ENCODE measurements at places on chromosomes 12 and 14.

- DNase-seq: peak; percentile 43
These were observed 17.4 kb upstream of the B4GALNT3 start for GRCh38 chr12:442235-442884.

- no peak for DNase-seq
These were observed 103.6 kb downstream of the IGF1 start for GRCh38 chr12:102376781-102377180.

DNA sequence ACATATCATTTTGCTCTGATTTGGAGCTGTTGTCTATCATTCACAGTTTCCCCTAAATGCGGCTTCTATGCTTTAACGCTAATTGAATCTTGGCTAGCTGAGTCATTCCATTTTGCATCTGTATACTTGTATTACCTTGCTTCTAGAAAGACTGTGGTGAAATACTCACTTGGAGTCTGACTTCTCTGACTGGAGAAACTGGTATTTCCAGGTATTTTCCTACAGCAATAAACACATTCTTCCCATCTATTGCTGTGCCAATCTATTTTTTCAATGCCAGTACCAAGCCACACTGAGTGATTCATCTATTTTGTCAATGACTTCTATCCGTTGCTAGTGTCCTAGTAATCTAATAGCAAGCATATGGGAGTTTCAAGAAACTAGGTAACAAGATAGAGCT is 76.0 kb upstream of the ST8SIA1 start:
- no peak for DNase-seq

DNA sequence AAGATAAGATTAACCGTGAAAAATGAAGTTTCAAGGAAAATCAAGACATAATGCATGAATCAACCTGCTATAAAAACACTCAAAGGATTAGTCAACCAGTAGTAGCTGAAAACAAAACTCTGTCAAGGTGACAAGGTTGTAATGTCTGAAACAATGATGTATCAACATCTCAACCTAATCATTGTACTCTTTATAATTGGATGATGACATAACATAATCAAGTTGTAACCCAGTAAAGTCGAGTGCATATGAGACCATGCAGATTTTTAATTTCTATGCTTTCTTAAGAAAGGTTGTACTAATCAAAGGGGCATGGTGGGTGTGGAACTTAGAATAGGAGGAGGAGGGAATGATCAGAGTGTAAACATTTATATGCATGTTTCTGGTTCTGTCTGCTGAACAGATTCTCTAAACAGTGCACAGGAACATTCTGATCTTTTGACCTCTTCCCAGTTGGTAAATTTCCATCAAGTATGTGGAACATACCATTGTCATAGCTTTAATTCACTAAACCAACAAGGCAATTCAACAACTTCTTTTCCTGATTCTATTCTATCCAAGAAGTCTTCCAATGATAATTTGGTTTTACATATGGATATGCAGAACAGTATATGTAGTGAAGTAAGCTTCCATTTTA is 253.7 kb downstream of the TTC6 start:
- no peak for DNase-seq

- DNase-seq: no peak
These were observed 9.5 kb downstream of the TMEM132C start for GRCh38 chr12:128276471-128276870.

- DNase-seq: no peak
These were observed 276.8 kb upstream of the TMPO start for GRCh38 chr12:98238515-98239130.

- no peak for DNase-seq
These were observed 21.1 kb upstream of the LGALS3 start for GRCh38 chr14:55107766-55108554.

DNA sequence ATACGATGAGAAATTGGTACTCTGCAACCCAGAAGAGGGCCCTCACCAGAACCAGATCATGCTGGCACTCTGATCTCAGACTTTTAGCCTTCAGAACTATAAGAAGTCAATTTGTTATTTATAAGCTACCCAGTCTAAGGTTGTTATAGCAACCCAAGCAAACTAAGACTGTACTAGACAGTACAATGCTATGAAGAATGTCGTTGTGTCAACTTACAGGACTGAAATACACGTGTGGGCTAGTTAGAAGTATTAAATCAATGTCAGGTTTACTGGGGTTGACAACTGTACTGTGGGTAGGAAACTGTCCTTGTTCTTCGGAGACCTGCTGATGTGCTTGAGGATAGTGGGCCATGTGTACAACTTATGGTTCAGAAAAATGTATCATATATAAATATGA is 19.7 kb downstream of the DUSP16 start:
- no peak for DNase-seq

DNA sequence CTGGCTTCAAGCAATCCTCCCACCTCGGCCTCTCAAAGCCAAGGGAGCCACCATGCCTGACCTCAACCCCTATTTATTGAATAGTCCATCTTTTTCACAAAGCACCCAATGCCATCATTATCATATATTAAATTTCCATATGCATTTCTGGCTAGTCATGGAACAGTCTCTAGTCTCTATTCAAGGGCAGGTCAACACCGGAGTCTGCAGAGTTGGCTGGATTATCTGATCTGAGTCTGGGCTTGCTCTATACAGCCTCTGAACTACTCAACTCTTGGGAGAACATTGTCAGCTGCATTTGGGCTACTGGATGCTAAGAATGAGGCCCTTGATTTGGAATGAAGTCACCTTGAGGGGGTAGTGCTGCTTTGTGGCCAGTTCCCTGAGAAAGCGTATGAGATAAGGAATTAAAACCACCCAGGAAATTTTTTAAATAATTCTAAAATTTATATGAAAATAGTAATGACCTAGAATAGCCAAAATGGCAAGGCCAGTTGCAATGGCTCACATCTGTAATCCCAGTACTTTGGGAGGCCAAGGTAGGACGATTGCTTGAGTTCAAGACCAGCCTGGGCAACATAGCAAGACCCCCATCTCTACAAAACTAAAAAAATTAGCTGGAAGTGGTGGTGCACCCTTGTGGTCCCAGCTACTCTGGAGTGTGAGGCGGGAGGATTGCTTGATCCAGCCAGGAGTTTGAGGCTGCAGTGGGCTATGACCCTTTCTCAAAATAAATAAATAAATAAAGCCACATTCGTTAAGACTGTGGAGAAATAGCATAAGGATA is 6.9 kb upstream of the NAA25 start:
- no peak for DNase-seq

GRCh38 chr12:75447691-75448393 is 32.7 kb upstream of the GLIPR1 start:
- DNase-seq: no peak

GRCh38 chr14:23104591-23105347 is at the start of gene CIROP:
Gene CIROP, minus strand, starts transcription at chr14:23104989. Its CDS starts 69 bp downstream, at chr14:23104920.
- DNase-seq: no peak

Measured in globus pallidus (tissue), 1 donor.